Right lung (tissue), 10 donors: ENCODE measurements at places on chromosomes 7 and 10. TPM values are rescaled to one million over a fixed set of nuclear protein-coding genes. Genes with fewer than 3 reads are reported as not detected.

GNAI1 gene
- polyA plus RNA-seq = 163 TPM

NPY4R gene
- polyA plus RNA-seq = 0.81 TPM

PDE6C gene
- 1.5 TPM for polyA plus RNA-seq

SLC18A3 gene
- not detected for polyA plus RNA-seq

BCAP29 gene
- 64.9 TPM for polyA plus RNA-seq

FERD3L gene
- polyA plus RNA-seq = not detected

GPNMB gene
- polyA plus RNA-seq = 3.2 TPM

C10orf105 gene
- polyA plus RNA-seq = 0.51 TPM

NUTM2D gene
- 9.5 TPM for polyA plus RNA-seq

PDLIM1 gene
- 87.5 TPM for polyA plus RNA-seq

COPG2 gene
- polyA plus RNA-seq = 37.2 TPM

SNCG gene
- 5.4 TPM for polyA plus RNA-seq

PGAM2 gene
- 0.28 TPM for polyA plus RNA-seq

NPSR1 gene
- not detected for polyA plus RNA-seq

DRGX gene
- polyA plus RNA-seq = 0.06 TPM

DNA sequence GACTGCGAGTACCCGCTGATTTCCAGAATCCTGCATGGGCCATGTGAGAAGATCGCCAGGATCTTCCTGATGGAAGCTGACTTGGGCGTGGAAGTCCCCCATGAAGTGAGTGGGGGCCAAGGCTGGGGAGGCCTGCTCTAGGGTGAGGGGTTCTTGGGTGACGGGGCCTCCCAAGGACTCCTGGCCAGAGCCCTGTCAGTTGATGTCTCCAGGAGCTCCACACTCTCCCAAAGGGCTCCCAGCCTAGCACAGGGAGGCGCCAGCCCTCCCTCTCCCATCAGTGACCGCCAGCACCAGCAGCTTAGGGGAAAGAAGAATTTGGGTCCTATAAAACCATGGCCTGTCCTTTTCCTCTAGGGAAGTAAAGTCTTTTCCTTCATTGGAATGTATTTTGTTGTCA, 9.8 kb upstream of the ZNF22 start:
- no peak for DNase-seq

DNA sequence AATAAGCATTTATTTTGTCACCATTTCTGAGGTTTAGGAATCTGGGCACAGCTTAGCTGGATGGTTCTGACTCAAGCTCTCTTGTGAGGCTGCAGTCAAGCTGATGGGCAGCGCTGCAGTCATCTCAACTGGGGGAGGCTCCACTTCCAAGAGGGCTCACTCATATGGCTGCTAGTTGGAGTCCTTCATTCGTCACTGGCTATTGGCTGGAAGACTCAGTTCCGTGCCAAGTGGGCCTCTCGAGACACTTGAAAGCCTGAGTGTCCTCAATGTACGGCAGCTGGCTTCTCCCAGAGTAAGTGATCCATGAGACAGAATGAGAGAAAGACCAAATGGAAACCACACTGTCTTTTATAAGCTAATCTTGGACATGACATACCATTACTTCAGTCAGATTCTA, 21.6 kb upstream of the COL13A1 start:
- peak; percentile 76 for DNase-seq

GRCh38 chr10:72612203-72612826, 13.6 kb downstream of the MICU1 start:
- DNase-seq = no peak

- peak; percentile 31 for DNase-seq
Observed at GRCh38 chr10:49300140-49300974, 1.4 kb downstream of the C10orf71 start.

- no peak for DNase-seq
Observed at GRCh38 chr7:41052201-41052600, 650.7 kb downstream of the INHBA start.

DNA sequence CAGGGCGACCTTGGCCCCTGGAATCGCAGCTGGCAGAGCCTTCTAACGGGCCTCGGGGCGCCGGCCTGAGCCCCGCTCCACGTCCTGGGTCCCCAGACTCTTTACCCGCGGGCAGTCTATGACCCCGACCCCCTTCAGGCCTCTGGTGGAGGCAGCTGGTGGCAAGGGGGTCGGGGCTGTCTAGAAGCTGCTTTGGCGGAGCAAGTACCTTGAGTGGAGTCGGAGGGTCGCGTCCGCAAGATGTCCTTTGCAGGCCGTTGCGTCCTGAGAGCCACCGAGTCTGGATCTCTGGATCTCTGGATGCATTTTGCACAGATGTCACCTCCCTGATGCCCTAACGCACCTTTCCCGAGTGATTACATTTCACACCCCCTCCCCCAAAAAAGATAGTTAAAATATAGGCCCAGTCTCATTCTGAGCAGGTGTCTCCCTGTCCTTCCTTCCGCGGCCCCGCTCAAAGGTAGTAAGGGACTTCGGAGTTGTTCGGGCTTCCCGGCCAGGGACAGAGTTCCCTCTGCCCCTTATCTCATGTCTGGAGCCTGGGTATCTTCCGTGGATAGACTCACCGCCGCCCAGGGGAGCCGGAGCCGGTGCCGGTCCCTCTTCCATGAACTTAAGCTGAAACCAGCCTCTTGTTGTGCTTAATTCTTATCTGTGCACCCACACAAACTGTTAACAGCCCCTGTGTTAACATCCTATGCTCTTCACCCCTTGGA, 457 bp downstream of the ACADSB start:
- no peak for DNase-seq

GRCh38 chr7:124489925-124490324, 275.7 kb downstream of the GPR37 start:
- no peak for DNase-seq

GRCh38 chr7:105512415-105512814, 9.7 kb downstream of the PUS7 start:
- DNase-seq = no peak

GRCh38 chr10:67818323-67818722, 19.7 kb downstream of the DNAJC12 start:
- DNase-seq = no peak

DNA sequence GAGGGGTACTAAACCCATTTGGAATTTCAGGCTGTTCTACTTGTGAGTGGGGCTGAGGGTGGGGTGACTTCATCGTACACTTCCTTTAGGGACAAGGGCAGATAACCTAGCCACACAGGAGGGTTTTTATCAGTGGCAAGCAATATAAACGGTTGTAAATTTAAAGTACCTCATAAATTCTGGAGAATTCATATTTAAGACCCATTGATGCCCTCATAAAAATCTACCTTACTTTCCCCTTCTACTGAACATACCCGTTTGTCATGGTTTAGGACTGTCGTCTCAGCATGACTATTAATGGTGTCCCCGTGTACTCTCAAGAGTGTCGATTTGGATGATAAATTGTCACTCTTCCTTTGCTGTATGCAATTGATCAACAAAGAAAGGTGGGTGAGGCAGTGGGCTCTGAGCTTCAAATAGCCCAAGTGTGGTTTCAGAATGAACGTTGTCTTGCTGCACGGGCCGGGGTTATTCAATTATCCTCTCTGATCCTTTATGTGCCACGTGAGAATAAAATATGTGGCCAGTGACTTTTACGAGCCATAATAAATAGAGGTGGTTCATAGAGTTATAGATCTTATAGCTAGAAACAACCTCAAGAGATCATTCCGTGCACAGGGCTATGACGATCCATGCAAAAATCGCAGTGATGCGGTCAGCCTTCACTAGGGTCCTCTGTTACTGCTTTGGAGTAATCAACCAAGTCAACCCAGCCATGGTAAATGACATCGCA, 82.2 kb downstream of the FAM107B start:
- DNase-seq = no peak

GRCh38 chr10:132802694-132803320, 16.9 kb upstream of the NKX6-2 start:
- no peak for DNase-seq

DNA sequence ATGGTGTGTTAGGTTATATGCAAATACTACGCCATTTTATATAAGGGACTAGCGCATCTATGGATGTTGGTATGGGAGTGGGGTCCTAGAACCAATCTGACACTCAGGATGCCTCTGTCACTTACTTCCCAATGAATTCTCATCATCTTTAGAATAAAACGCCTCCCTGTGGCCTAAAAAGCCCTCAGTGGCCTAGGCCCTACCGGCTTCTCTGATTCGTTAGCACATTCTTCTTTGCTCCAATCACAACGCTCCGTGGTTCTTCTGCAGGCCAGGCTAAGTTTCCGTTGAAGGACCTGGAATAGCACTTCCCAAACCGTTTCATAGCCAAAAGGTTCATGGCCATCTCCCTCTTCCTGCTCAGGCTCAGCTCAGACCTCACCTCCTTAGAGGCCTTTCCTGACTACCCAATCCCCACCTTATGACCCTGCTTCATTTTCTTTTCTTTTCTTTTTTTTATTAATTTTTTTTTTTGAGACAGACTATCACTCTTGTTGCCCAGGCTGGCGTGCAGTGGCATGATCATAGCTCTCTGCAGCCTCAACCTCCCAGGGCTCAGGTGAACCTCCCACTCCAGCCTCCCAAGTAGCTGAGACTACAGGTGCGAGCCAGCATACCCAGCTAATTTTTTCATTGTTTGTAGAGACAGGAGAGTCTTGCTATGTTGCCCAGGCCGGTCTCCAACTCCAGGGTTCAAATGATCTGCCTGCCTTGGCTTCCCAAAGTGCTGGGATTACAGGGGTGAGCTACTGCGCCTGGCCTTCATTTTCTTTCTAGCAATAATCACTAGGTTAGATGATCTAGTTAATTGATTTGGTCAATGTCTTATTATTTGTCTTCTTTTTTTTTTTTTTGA, 24.5 kb upstream of the YWHAG start:
- no peak for DNase-seq

DNA sequence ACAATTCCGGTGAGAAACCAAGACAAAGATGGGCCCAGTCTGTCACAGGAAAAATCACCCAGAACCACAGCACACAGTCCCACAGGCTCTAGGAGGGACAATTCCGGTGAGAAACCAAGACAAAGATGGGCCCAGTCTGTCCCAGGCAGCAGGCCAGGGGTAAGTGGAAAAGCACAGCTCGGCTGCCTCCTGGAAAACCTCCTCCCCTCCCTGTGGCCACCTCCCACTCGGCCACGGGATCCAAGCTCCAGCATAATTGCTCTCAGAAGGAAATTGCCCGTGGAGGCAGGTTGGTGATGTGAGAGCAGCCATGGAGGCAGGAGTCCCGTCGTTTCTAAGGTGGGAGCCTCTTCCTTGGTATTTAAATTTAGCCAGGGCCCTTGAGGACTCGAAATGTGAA, 95.7 kb downstream of the PLXNA4 start:
- no peak for DNase-seq

- no peak for DNase-seq
Observed at GRCh38 chr7:5170251-5170650, 19.8 kb upstream of the WIPI2 start.

- DNase-seq = no peak
Observed at GRCh38 chr7:14924398-14924797, 21.8 kb upstream of the DGKB start.

GRCh38 chr10:103699611-103700435, 155.6 kb downstream of the SH3PXD2A start:
- DNase-seq = no peak

DNA sequence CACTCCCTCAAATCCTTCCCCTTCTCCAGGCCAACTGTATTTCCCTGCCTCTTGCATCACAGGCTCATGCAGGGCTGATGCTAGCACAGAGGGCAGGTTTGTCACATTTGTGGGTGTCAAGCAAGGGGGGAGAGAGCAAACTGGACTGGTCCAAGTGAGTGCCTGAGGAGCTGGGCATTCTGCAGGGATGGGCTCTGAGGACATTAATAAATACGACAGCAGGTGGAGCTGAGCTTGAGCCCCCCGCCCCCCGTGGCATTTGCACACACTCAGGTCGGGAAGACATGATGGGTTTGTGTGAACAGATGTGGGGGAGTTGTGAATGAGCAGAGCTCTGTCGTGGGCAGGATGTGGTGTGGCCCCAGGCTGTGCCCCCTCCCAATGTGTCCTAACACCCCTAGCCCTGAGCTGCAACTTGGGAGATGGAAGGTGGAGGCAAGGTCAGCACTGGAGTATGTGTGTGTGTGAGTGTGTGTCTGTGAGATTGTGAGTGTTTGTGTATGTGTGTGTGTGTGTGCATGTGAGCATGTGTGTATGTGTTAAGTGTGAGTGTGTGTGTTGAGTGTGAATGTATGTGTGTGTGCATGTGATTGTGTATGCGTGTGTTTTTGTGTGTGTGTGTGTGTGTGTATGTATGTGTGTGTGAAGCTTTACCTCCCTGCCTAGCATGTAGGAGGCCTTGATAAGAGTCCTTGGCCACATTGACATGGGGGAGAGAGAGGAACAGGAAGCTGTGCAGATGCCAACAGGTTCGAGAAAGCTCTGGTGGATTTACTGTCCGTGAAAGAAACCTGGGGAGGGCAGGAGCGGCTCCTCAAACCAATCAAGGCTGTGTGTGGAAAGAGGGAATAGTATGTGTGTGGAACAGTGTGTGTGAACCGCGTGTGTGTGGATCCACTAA, 9.1 kb downstream of the RASSF4 start:
- DNase-seq = no peak

- DNase-seq = no peak
Observed at GRCh38 chr7:44534501-44534900, 6.6 kb downstream of the NPC1L1 start.

DNA sequence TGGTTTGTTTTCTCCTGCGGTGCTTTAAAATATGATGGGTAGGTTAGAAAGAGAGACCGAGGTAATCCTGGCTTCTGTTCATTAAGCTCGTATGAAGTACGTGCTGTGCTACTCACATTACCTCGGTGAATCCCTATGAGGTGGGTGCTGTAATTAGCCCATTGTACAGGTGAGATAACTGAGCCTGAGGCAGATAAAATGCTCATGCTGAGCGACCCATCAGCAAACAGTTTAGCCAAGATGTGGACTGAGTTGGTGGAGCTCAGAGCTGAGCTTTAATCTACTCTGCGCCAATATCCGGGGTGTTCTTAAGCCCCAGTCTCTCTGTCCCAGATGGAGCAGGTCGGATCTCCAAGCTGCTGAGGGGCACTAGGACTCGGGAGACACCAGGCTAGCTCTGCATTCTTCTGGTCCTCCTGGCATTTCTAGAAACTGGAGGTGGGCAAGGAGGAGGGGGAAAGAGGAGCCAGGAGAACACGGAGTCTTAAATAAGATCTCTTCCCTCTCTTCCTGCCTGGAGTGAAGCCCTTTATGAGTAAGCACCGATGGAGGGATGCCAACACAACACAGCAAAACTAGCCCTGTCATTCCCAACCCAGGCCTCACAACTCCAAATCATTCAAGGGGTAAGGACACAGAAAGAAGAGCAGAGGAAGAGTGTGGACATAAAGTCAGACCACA, 458.5 kb downstream of the KCNMA1 start:
- DNase-seq = peak; percentile 24

DNA sequence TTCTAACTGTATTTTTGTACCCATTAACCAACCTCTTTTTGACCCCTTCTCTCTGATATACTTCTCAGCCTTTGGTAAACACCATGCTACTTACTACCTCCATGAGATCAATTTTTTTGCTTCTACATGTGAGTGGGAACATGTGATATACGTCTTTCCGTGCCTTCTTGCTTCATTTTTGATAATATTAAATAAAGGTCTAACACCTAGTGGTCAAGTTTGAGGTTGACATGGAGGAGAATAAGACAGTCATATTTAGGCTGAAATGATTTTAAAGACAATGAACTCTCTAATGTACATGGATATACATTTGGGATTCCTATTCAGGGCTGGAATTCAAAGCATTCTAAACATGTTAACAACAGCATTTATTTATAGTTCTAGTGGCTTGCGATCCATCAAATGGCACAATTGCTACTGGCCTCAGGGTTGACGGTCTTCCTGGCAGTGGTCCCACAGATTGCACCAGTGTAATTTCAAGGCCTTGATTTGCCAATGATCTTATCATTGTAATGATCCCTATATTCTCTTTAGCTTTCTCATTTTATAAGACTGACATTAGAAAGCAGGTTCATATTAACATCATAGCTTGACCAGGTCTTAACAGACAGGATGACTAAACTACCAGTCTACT, 315.9 kb upstream of the ETV1 start:
- DNase-seq = no peak

GRCh38 chr10:3485057-3485686, 299.8 kb downstream of the KLF6 start:
- DNase-seq = no peak
